ENCODE measurements at places on chromosomes 3 and 15.

- DNase-seq: no peak
Measured at GRCh38 chr3:4396006-4396405, 71.1 kb downstream of the SUMF1 start.

- no peak for DNase-seq
Measured at GRCh38 chr3:117518364-117518763, 808.8 kb downstream of the TUSC7 start.

- no peak for DNase-seq
Measured at GRCh38 chr3:72418856-72419255, 429.4 kb downstream of the SHQ1 start.

- no peak for DNase-seq
Measured at GRCh38 chr15:44298878-44299277, 10.4 kb downstream of the GOLM2 start.

DNA sequence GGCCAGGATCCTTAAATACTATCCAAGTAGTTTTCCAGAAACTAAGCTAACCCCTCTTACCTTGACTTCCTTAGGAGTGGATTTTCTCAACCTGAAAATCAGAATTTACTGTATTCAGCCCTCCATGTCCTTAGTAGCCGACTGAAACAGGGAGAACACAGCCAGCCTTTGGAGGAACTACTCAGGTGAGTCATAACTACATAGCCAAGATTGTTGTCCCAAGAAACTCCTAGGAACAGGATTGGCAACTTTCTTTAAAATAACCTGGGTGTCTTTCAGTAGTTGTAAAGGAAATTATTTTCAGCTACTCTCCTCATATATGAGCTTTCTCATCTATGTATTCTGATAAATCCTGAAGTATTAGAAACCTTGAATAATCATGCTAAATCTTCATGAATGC is 22.3 kb downstream of the FANCD2OS start:
- DNase-seq: no peak

DNA sequence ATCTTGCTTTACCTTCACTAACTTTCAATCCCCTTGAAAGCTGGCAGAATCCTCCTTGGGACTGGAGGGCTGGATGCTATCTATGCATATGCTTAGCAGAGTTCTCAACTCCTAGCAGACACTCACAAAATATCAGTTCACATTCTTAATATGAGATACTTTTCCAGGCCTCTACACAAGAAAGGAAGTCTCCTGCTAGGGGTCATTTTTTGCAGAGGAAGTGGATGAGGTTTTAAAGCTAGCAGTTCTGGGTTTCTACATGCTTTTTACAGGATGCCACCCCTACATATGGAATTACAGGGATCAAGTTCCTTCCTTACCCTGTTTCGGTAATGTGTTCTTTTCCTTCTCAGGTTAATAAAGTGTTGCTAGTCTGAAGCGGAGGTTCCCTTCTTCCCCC is 206.3 kb upstream of the TP63 start:
- DNase-seq: no peak

DNA sequence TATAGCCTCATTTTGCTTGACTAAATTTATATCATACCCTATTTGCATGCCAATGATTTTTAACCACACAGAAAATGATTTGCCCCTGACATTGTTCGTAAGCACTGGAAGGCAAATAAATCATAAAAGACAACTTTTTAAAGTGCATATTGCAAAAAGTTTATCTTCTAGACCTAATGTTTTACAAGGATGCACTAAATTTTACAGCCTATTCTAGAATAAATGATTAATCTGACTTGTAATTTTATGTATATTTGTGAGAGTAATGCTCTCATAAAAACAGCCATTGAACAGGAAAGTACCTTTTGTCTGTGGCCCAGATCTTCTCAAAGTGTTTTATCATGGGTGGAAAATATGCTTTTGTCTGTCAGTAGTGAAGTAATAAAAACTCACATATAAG is 546.6 kb downstream of the EPHA3 start:
- DNase-seq: no peak

GRCh38 chr3:185423178-185423577 is 60.2 kb downstream of the MAP3K13 start:
- DNase-seq: no peak

- DNase-seq: no peak
Measured at GRCh38 chr3:194584320-194584776, 48.9 kb downstream of the TMEM44 start.

Measured in activated naive CD8-positive, alpha-beta T cell treated with anti-CD3 and anti-CD28 coated beads, Interleukin-2, amount 50 U/mL, for 16 hours (primary cell).